ENCODE measurements at places on chromosomes 4 and X.
A peak's percentile ranks its signal among the peaks of the same experiment; 100 is the strongest.

- peak; percentile 7 for DNase-seq
These were observed 272.8 kb upstream of the EPHA5 start for GRCh38 chr4:65943076-65943475.

DNA sequence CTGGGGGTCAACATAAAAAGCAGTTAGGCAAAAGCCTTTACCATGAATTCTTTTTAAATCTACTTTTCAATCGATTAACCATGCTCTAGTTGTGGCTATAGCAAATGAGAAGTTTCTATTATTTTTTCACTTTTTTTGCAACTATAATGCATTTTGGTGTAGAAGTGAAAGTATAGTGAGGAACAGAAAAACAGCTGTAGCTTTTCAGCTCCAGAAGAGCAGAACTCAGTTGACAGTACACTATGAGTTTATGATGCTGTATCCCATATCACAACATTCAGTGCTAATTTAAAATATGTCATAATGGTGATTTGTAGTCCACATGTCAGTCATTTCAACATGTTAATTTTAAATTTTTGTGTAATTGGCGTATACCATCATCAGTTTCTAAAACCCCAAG is 8.7 kb upstream of the MUC7 start:
- no peak for DNase-seq

GRCh38 chr4:185932491-185932890 is 120.5 kb upstream of the SORBS2 start:
- no peak for DNase-seq

DNA sequence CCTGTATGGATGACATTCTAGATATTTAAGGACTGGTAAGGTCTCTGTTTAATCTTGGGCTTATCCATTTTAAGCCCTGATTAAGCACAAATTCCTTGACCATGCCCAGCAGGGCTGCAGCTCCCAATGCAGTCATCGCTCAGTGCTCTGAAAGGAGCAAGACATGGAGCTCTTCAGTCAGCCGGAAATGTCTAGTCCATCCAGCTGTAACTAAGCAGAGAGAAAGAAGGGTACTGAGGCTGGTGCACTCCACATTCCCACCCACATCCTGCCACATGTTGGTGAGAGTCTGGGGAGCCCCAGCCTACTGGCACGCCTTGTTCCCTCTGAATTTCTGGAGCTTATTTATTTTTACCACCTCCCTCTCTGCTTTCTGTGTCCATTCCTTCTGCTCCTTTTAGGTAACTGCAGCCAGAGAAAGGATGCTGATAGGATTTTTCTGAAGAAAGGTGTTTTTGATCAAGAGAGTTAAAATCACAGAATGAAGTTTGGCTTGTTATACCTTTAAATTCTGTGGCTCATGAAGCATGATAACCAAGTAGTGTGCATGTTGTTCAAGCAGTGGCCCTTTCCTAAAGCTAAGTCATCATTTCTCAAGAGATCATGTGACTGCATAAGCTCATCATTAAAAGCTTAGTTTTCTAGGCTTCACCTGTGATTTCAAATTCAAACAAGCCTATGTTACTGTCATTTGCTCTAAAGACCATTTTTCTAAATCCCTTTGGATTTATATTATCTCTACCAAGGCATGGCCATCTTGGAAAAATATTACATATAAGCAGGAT is 74.0 kb downstream of the GALNT7 start:
- no peak for DNase-seq

DNA sequence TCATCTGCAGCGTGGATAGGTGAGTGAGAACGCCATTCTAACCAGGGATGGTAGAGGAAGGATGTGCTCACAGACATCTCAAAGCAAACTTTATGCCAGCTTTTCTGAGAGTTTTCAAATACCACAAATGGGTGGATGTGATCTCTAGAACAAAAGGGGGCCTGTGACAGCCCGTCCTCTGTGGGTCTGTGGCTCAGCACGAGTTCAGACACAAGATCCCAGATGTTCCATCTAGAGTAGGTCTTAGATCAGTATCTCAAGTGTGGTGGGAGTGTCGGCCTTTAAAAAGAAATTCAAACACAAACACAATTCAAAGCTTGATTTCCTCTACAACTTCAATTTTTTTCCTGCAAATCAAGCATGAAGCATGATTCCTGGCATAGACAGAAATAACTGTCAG is 22.8 kb downstream of the QDPR start:
- DNase-seq = no peak

GRCh38 chrX:107982356-107982755 is at the start of gene TEX13B:
TEX13B (minus strand) TSS chrX:107982370; CDS start chrX:107982127, 243 bp downstream.
- no peak for DNase-seq

Measured in G401 (cell line).